NCI-H446 (cell line): ENCODE measurements at places on chromosomes 12 and 14.

- no peak for DNase-seq
These were observed 2.4 kb downstream of the GALNT6 start for GRCh38 chr12:51388846-51389245.

- no peak for DNase-seq
These were observed 835 bp downstream of the FGD4 start for GRCh38 chr12:32400114-32400672.

GRCh38 chr12:28611115-28611435, 420.8 kb downstream of the CCDC91 start:
- DNase-seq: no peak

GRCh38 chr12:59660148-59660547, 64.3 kb downstream of the SLC16A7 start:
- no peak for DNase-seq

DNA sequence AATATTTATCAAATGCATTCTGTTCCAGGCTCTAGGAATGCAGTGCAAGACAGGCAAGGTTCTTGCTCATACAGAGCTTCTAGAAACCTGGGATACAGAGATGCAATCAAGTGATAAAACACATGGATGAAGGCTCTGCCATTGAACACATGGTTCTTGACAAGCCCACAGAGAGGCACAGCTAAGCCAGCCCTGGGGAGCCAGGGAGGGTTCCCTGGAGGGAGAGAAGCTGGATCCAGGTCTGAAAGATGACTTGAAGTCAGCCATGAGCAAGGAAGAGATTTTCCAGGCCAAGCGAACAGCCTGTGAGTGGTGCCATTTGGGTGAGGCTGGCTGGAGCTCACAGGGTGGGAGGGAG, 66.2 kb downstream of the IRF2BPL start:
- DNase-seq: no peak

- no peak for DNase-seq
These were observed 289.1 kb downstream of the RMST start for GRCh38 chr12:97751704-97752103.

- DNase-seq: no peak
These were observed 257.8 kb upstream of the BTG1 start for GRCh38 chr12:92403210-92404175.

DNA sequence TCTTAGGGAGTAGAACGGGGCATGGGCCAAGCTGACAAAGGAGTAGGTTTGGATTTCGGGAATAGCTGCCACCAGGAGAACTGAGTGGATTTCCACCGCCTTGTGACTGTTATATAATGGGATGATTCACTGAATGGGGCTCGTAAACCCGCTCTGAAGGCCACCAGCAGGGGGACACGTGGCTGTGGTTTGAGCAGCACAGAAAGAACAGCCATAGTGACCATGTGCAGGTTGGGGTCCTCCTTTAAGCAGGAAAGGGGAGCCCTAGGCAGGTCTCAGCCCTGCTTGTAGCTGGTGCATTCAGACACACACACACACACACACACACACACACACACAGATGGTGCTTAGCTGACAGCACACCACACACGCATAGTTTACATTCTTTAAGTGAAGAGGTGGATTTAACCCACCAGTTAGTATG, 8.6 kb upstream of the ASB2 start:
- DNase-seq: no peak

DNA sequence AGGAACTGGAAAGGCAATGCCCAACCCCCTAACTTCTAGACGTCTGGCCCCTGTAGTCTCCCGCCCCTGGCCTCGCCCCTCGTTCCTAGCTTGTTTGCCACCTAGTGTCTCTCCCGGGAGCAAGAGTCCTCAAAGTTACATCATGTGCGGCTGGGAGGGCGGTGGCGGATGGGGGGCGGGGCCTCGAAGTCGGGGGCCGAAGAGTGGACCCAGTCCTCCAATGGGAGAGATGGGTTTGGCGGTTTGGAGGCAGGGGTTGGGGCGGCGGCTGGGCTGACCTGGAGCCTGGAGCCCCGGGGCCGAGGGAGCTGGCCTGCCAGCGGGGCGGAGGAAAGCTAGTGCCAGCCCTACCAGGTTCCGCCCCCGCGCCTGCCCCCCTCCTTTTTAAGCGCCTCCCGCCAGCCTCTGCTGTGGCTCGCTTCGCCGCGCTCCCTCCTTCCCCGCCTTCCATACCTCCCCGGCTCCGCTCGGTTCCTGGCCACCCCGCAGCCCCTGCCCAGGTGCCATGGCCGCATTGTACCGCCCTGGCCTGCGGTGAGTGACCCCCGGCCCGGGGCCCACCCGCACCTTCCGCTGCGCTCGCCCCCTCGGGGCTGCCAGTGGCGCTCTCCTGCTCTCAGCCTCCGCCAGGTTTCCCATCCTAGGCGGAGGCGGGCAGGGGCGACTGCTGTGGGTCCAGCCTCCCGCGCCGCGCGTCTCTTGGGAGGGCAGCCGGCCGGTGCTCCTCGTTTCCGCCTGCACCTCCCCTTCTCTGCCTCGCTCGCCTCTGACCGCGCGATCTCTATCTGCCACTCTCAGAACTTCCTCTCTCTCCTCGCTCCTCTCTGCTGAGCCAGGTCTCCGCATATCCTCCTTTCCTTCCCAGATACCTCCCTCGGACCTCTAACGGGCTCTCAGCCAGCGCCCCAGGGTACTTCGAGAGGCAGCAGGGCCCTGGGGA, at the start of gene PCK2:
TSS of gene PCK2 (plus strand) at position 411 of the 940 bp plus-strand sequence. CDS start at position 506, 95 bp downstream.
- peak; percentile 82 for DNase-seq

DNA sequence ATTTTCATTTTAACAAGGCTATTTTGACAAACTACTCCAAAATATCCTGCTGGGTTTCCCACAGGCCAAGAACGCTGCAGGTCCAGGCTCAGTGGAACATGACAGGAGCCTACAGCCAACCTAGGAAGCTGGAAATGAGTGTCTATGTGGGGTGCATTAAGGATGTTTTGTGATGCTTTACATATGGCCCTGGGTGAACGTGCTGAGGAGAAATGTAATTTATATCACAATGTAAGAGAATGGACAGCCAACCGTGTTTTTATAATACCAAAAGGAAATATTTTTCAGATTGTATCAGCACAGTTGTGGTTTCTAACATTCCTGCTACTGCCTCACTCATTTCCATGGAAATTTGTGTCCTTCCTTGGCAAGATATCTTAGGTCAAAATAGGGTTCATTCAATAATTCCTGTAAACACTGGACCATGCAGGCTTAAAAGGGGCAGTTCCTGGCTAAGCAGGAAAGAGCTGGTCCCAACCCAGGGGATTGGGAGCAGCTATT, 51.5 kb downstream of the ST8SIA1 start:
- no peak for DNase-seq
